Fibroblast of skin of right quadriceps (primary cell): ENCODE measurements at places on chromosomes 3 and 15.
A peak's percentile ranks its signal among the peaks of the same experiment; 100 is the strongest.

DNA sequence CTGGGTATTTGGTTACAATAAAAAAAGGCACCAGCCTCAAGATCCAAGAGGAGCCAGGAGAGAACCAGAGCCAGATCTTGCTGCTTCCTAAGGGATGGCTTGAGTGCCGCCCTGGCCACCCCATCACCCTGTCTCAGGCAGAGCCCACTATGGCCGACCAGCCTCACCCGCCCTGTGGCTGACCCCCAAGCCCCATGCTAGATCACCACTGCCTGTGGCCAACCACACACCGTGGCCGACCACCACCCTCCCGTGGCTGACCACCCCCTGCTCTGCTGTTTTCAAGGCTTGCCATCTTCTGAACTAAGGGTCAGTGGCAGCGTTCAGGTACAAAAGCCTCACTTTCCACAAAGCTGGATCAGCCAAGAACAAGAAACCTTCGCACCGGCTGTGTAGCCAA is 12.0 kb downstream of the CSPG5 start:
- DNase-seq = no peak

DNA sequence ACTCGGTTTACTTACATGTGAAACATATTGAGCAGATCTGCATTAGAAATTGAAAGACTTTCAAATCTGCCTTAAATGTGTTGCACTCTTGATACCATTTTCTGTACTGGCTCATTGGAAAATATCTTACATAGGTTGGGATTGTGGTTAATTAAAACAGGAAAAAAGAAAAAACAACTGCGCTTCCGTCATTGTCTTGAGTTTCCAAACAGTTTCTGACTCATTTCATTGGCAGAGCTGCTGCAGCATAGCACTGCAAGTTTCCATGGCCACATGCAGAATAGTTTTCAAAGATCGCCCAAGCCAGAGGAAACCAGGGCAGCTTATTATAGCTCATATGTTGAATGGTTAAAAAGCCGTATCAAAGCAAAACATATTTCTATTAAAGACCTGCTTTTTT is 446.6 kb upstream of the BCHE start:
- peak; percentile 88 for DNase-seq

DNA sequence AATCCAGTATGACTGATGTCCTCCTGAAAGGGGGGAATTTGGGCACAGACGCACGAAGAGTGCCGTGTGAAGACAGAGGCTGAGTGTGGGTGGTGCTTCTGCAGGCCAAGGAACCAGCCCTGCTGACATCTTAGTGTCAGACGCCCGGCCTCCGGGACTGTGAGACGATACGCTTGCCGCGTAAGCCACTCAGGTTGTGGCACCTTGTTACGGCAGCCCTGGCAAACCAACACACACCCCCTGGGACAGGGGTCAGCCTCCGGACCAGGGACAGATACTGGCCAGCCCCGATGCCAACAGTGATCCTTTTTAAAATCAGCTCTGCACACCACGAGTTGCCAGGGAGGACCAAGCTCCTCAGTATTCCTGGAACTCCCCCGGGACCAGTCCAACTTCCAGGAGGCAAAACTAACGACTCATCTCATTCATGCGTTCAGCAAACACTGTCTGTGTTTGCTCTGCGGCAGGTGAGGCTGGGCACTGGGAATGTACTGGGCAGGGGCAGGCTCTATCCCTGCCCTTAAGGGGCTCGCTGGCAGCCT is 21.2 kb upstream of the PIGZ start:
- DNase-seq = no peak

- DNase-seq = peak; percentile 62
These were observed 511.6 kb upstream of the MDFIC2 start for GRCh38 chr3:70824078-70824477.

DNA sequence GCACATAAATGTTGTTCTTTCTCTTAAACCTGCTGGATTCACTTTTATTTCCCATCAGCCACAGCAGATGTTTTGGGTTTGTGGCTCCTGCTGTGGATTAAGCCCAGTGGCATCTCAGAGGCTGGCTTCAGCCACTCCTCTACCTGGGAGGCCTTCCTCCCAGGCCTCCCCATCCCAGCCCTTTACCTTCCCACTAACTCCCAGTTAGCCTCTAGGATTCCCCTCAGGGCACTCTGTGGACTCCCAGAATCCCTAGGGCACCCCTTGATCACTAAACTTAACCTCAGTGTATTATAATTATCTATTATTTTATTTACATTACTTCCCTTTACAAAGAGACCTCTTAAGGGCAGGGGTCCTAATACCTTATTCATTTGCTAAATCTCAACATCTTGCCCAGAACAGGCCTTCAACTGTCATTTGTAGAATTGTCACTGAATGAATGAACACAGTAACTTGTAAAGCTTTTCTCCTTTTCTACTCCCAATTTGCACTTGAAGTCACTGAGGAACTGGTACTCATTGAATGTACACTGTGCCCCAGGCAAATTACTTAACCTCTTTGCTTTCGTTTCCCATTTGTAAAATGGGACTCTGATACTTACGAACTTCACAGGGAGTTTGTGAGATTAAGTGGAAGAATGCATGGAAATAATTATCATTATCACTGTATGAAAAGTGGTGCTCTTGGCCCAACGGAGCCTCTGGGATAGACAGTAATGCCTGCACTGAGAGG is 8.3 kb downstream of the CCDC13 start:
- DNase-seq = no peak

GRCh38 chr3:56347219-56347871 is 120.9 kb downstream of the ERC2 start:
- DNase-seq = no peak

DNA sequence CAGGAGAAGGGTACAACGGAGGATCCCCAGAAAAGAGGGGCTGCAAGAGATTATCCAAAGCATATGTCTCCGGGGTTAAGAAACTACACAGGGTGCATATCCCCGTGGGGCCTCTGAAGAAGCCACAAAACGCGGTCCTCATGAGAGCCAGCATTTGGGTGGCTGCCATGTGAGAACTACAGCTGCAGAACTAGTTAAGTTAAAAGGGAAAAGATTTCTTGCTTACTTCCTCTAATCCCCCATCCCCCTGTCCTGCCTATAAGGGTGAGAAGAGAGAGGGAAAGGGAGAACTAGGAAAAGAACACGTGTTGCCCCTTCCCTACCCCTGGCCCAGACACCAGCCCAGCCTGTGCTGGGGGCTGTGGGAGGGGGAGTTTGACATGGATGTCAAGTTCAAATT is 70.4 kb upstream of the PCSK6 start:
- no peak for DNase-seq

GRCh38 chr3:30331519-30331918 is 274.9 kb upstream of the TGFBR2 start:
- no peak for DNase-seq

- no peak for DNase-seq
These were observed 87.8 kb downstream of the C3orf85 start for GRCh38 chr3:109224333-109224732.

DNA sequence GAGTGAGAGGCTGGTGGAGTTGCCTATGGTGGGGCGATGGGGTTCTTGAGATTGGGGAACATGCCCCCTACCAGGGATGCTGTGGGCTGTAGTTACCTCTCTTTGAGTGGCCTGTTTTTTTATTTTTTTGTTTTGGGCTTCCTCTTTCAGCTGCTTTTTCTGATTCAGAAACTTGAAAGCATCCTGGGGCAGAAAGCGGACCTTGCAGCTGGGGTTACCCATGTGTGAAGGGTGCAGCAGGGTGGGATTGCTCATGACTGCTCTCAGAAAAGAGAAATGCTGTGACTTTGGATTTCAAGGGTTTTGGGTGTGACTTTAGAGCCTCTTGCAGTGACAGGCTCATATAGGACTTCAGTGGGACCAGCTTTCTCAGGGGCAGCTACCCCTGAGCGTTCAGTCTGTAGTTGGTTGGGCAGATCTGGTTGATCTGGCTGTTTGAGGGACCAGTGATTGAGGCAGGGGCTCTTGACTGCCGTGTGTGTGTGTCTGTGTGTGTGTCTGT is 1.8 kb downstream of the LIMD1 start:
- DNase-seq = no peak

- DNase-seq = peak; percentile 8
These were observed 48.4 kb downstream of the OPA1 start for GRCh38 chr3:193641440-193641775.

- no peak for DNase-seq
These were observed 284.3 kb downstream of the CLSTN2 start for GRCh38 chr3:140219291-140219690.

DNA sequence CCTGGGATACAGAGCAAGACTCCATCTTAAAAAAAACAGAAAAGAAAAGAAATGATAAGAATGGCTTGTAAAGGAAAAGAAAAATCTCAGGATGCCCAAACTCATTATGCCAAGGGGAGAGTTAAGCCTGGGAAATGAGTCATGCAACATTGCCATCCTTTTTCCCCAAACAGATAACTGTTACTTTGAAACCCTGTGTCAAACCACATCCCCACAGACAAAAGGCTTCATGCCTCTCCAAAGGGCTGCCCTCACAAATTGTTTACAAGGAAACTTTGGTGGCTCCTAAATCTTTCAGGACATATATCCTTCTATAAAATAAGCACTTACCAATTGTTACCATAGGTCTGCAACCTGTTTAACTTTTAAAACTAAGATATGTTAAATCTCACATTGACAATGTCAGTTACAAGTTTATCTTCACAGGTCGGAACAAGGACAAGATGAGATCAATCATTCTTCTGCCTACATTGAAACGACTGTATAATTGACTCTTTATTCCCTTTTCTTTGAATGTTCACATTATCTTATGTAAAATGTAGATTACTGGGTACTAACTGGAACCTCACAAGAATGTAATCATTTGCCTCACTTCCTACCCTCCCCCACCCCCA is 18.6 kb upstream of the SENP7 start:
- no peak for DNase-seq
